ENCODE measurements at places on chromosomes 7 and 10.
A peak's percentile ranks its signal among the peaks of the same experiment; 100 is the strongest.

DNA sequence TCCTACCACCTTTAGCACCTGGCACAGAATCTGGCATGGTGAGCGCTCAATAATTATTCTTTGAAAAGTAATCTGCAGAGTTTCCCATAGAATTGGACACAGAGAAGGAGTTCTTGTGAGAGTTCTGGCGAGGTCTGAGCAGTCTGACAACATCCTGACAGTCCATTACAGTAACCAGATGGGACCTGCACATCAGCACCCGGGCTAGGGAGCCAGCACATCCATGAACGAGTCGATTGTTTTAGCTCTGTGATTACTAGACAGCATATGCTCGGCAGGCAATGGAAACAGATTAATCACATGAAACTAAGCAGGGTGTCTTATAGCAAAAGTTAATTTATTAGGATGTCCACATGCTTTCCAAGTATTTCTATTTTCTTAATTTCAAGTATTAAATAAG lies 96.7 kb downstream of the SEMA3D start:
- DNase-seq = no peak

DNA sequence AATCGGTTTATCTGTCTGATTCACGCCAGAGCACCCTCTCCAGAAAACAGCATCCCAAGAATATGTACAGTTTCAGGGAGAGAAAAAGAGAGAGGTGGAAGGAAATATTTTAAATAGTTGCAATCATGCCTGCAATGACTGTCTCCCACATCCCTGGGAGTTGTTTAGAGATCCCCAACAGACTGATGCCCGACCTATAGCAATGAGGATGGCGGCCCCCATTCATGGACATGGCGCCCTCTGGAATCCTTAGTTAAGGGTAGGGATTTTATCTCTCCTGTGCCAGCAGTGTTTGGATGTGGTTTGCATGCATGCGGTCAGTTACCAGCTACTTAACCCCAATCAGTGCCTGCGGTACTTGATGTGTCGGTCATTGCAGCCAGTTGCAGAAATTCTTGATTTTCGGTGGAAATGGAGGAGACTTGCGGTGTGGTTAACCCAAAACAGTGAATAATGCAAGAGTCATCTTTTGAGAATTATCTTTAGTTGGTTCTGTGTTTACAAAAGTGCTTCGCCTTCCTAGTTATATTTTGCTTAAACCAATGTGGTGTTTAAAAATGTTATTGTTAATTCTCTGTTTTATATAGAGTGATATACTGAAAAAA lies 186.0 kb upstream of the TCF7L2 start:
- DNase-seq = no peak

DNA sequence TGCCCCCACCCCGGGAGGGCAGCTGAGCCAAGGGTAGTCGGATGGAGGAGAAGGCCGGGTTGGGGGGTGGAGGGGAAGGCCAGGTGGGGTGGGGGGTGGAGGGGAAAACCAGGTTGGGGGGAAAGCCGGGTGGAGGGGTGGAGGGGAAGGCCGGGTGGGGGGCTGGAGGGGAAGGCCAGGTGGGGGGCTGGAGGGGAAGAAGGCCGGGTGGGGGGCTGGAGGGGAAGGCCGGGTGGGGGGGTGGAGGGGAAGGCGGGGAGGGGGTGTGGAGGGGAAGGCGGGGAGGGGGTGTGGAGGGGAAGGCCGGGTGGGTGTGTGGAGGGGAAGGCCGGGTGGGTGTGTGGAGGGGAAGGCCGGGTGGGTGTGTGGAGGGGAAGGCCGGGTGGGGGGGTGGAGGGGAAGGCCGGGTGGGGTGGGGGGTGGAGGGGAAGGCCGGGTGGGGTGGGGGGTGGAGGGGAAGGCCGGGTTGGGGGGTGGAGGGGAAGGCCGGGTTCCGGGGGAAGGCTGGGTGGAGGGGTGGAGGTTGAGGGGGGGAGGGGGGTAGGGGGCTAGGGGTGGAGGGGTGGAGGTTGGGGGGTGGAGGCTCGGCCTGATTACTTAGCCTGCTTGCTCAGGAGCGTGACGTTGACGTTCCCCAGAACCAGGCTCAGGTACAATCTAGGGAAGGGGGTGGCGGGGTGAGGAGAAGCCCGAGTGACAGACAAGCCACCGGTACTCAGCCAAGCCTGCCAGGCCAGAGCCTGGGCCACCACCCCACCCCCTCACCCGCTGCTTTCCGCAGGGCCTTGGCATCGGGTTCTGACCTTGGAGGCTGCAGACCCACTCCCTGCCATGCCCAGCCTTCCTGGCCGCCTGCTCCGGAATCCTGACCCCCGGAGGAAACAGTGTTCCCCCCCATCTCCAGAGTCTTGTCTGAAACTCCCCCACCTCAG lies 5.6 kb downstream of the TMEM120A start:
- DNase-seq = no peak

DNA sequence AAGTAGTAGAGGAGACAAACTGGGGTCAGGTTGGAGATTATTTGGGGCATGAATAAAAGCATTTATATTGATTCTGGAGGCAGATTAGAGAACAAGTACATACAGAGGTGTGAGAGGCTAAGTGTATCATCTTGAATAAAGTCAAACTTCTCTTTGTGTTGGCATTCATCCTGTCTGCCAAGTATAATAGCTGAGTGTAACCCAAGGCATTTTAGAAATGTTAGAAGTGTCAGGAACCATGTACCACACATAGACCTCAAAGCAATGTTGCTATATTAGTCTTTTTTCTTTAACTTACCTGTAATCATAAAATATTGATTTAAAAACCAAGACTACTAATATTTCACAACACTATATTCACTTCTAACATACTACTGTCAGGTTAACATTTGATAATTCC lies 56.2 kb upstream of the LRRTM3 start:
- no peak for DNase-seq

GRCh38 chr10:49255883-49256282 lies 43.1 kb upstream of the C10orf71 start:
- DNase-seq = no peak

DNA sequence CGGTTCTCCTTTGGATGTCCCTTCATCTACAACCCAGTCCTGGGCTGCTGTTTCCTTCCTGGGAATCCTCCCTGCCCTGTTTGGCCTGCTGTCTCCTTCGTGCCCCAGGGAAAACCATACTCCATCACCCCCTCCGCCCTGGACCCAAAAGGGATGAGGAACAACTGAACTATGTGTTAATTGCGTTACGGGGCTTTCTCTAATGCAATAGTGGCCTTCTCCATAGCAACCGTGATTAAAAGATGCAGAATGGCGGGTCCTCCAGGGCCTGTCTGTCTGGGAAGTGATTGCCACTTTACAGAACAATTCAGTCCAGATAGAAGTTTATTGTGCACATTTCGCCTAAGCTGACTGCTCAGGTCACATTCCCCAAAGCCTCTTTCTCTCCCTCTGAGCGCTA lies 112.0 kb upstream of the FGFR2 start:
- DNase-seq = no peak

- DNase-seq = peak; percentile 3
These were observed 221.0 kb downstream of the TWIST1 start for GRCh38 chr7:18896343-18896975.

- DNase-seq = no peak
These were observed 56.9 kb downstream of the HIBADH start for GRCh38 chr7:27605689-27606269.

DNA sequence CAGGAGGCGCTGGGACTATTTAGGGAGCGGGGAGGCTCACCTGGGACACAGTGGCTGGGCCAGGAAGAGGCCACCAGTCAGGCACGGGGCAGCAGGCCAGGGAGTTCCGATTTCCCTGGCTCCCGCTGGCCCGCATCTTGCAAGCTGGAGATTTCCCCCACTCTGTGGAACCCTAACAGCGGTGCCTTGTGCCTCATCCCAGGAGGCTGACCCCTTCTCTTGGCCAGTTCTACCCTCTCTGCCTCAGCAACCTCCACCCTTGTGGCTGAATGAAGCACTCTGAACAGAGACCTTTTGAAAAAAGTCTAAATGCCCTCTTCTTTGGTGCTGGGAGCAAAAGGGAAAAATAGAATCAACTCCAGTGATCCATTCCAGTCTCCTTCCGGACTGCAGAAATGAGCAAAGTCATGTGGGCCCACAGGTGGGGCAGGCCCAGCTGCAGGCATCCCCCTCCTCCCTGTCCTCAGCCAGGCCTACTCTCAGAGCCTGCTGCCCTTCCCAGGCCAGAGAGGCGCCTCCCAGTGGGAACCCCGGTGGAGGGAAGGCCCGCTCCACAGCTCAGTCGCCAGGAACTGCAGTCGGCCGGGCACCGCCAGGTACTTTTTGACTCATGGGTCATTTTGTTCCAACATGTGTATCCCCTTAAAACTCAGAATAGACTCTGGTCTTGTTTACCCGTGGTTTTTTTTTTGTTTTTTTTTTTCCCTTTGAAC lies 155.5 kb downstream of the ZNF248 start:
- no peak for DNase-seq

DNA sequence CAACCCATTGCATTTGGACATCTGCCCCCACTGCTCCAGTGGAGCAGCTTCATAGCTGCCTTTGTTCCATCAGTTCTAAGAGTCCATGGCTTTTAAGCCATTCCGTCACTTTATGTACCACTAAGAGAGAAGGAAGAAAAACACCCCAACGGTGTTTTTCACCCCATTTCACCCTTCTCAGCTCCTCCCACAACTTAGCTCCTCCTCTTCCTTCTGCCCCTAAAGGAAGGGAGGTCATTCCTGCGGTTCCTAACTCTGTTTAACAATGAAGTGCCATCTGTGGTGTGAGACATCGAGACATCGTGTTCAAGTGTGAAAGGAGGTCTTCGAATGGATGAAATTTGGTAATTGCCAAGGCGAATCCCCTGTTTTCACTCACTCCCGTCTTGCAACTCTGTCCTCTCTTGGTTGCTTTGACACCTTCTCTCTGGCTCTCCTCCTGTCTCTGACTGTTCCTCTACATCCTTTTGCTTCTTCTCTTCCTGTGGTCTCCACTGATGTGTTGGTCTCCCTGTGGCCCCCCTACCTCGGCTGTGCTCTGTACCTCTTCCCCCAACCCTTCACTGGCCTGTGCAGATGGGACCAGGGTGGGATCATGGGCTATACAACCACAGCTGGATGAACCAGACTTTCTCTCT lies 23.0 kb downstream of the SMKR1 start:
- no peak for DNase-seq

All from right kidney (tissue), 9 donors.